GM03348 (cell line): ENCODE measurements at places on chromosomes 13 and 19.

GRCh38 chr13:90769387-90769786 lies 578.1 kb upstream of the MIR17HG start:
- DNase-seq, result no peak

DNA sequence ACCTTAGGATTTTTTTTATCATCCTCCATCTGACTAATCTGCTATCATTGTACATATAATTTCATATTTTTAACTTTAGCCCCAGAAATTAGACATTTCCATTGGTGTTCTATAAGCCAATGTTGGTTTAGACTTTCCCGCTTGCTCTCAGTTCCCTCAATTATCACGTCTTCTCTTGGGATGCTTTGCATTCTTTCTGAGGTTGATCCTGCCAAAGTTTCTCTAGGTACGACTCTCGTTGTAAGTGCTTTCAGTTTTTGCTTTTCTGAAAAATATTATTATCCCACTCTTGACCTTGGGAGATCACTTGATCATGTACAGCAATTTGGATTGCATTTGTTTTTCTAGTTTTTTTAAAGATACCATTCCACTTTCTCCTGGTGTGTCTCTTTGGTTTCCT lies 270.2 kb downstream of the IRS2 start:
- DNase-seq, result no peak

DNA sequence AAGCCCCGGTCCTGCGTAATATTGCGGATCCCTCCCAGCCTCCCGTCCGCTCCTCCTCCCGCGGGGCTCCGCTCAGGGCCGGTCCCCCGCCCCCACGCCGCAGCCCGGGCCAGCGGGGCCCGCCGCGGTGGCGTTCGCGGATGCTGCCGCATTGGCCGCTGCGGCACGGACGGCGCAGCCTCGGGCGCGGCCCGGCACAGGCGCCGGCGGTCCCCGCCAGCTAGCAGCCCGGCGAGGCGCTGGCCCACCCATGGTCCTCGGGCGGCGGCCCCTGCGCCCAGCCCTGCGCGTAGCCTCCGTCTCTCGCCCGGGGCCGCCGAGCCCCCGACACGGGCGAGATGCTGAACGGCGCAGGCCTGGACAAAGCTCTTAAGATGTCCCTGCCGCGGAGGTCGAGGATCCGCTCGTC lies at the start of gene ATP8A2:
TSS of gene ATP8A2 (plus strand) at position 100 of the 409 bp plus-strand sequence. CDS start at position 339, 239 bp downstream.
- peak; percentile 47 for DNase-seq

DNA sequence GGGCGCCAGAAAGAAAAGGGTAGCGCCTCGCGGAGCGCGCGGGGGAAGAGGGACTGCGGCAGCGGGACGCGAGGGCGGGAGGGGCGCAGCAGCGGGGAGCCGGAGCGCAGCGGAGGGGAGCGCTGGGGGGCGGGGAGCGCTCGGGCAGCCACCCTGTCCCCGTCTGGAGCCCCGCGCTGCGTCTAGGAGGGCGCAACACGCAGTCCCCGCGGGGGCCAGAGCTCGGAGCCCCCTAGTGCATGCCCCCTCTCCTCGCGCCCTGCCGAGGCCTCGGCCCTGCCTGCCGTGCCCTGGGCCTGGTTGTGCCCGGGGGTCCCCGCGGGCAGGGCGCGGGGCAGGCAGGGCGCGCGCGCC lies 37.9 kb downstream of the SOX1 start:
- DNase-seq, result no peak

GRCh38 chr13:66971004-66971403 lies 259.1 kb downstream of the PCDH9 start:
- no peak for DNase-seq

DNA sequence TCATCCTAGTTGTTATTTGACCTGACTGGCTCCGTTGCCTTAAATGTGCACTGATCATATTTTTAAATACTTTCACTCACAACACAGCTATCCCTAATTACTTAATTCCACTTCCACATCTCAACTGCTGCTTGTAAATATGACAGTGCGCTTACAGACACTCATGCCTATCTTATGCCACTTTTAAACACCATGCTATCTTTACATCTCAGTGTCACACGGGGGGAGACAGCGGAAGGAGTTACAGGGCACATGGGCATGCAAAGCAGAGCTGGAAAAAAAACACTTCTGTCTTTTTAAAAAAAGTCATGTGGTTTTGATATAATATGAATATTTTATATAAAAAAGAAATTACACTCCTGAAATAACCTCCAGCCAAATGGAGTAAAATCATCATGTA lies 44.1 kb downstream of the SMAD9 start:
- DNase-seq, result no peak

DNA sequence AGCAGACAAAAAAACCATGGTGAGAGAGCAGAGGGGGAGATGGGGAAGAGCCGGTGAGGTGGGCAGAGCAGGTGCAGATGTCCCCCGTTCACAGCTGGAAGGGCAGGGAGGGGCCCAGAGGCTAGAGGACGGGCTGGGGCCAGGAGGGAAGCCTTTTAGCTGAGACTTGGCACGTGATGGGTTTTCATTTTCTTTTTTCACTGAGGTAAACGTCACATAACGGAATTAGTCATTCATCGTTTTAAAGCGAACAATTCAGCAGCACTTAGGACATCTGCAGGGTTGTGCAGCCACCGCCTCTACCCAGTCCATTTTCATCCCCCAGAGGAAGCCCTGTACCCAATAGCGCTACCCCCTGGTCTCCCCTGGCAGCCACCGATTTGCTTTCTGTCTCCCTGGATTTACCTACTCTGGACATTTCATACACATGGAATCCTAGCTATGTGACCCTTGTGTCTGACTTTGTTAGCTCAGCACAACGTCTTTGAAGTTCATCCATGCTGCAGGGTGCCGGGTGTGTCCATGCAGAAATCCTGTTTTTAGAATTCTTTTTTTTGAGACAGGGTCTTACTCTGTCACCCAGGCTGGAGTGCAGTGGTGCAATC lies 16.0 kb upstream of the EMC10 start:
- DNase-seq, result peak; percentile 45

- no peak for DNase-seq
Observed at GRCh38 chr13:105428811-105429210, 1106.7 kb downstream of the EFNB2 start.

- peak; percentile 86 for DNase-seq
Observed at GRCh38 chr19:29873024-29873800, 61.4 kb downstream of the CCNE1 start.
